ENCODE measurements at places on chromosomes 4 and X.

DNA sequence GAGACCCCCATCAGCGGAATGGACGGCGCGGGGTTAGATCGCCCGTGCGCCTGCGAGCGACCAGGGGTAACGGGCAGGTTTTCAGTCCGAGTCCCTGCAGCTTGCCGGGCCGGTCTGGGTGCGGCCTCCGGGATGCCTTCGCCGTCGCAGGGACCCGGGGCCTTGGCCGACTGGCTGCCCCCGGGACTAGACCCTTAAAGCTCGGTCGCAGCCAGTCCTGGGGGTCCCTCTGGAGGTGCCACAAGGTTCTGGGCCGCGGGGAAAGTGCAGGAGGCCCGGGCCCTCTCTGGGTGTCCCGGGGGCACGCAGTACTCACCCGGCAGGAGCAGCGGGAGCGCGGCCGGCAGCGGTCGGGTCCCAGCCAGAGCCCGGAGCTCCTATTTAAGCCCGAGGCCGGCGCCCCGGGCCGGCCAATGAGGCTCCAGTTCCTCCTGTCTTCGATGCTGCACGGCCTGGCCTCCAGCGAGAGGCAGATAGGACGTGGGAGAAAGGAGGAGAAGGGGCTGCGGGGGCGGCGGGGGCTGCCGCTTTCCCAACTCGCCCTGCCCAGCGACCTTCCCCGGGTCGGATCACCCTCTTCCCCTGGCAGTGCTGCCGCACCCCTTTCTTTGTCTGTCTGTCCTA is at the start of gene SPON2:
Gene SPON2 (minus strand): TSS at position 356 of the 624 bp plus-strand sequence.
- peak; percentile 83 for DNase-seq

DNA sequence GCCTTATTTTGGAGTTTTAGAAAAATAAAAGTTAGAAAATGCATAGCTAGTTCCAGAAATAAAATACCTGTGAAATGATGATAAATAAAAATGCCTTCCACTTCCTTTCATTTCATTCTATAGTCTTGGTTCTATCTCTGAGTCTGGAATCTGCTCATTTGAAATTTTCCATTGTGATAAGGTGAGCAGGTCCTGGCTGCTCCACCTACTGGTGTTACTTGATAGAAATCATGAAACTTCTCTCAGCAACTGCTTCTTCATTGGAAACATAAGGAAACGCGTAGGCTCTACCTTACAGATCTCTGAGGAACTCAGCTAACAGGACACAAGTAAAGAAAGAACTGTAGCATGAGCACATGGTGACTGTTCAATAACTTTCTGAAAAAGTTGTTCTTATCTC is 141.8 kb downstream of the DCHS2 start:
- DNase-seq = no peak

DNA sequence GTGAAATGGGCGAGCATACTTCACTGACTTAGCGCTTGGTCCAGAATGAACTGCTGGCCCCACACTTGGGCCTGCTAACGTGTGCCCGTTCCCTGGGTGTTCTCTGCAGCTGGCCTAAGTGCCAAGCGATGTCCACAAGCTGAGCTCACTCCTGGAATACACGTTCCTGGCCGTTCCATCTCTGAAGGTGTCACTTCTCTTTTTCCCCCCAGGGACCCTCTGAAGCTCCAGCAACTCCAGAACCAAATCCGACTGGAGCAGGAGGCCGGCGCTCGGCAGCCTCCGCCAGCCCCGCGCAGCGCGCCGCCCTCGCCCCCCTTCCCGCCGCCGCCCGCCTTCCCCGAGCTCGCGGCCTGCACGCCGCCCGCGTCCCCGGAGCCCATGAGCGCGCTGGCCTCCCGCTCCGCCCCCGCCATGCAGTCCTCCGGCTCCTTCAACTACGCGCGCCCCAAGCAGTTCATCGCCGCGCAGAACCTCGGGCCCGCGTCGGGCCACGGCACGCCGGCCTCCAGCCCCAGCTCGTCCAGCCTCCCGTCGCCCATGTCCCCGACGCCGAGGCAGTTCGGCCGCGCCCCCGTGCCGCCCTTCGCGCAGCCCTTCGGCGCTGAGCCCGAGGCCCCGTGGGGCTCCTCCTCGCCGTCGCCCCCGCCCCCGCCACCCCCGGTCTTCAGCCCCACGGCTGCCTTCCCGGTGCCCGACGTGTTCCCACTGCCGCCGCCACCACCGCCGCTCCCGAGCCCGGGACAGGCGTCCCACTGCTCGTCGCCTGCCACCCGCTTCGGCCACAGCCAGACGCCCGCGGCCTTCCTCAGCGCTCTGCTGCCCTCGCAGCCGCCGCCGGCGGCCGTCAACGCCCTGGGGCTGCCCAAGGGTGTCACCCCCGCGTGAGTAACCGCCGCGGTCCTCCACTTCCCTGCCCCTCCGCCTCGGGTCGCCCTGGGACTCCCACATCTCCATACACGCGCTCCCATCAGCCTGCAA is 132.3 kb downstream of the CBR4 start:
- peak; percentile 23 for DNase-seq

GRCh38 chr4:2248821-2249261 is 6.9 kb upstream of the HAUS3 start:
- no peak for DNase-seq

DNA sequence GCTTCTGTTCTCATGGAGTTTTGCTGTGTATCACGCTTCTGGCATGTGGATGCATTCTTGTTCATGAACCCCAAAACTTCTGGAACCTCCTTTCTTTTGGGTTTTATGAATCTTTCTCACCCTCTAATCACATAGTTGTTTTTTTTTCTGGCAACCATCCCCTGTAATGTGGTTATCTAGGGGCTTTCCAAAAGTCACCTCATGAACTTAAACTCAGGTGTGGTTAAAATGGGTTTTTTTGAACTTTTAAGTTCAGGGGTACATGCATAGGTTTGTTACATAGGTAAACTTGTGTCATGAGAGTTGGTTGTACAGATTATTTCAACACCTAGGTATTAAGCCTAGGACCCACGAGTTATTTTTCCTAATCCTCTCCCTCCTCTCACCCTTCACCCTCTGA is 1099.4 kb upstream of the SLIT2 start:
- no peak for DNase-seq

DNA sequence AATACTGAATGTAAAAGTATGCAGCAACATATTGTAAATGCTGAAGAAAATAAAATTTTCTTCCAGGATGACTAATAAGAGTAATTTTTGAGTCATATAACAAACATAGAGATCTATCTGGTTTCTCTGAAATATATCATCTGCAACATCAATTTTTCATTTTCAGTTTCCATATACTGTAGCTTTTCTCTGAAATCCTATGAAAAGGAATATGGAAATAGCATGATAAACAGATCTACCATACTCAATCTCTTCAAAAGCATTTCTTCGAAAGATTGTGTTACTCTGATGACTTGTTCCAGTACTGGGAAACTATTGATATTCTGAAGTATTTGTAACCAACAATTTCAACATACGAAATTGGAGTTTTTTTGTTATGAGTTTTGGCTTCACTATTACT is 1156.7 kb downstream of the FAM133A start:
- DNase-seq = no peak

- DNase-seq = no peak
These were observed 51.8 kb downstream of the ZNF827 start for GRCh38 chr4:145886871-145887240.

- DNase-seq = peak; percentile 71
These were observed at the start of gene EREG for GRCh38 chr4:74364652-74365491. Gene EREG (plus strand): TSS chr4:74365145. CDS start chr4:74365309, 164 bp downstream.

DNA sequence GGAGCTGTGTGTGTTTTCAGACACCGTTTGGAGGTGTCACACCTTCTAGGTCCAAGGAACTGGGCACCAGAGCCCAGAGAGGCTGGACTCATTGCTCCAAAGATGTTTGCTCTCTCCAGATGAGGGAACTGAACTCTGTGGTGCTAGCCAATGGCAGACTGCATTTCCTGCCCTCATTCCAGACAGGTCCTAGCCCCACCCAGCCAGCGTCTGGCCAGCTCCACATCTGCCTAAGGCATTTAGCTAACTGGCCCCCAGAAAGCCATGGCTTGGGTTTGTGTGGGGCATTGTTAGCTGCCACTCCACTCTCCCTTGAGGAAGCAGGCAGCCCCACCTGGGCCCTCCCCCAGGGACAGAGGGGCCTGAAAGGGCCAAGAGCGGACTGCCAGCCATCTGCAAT is 11.4 kb downstream of the FGD1 start:
- DNase-seq = no peak

DNA sequence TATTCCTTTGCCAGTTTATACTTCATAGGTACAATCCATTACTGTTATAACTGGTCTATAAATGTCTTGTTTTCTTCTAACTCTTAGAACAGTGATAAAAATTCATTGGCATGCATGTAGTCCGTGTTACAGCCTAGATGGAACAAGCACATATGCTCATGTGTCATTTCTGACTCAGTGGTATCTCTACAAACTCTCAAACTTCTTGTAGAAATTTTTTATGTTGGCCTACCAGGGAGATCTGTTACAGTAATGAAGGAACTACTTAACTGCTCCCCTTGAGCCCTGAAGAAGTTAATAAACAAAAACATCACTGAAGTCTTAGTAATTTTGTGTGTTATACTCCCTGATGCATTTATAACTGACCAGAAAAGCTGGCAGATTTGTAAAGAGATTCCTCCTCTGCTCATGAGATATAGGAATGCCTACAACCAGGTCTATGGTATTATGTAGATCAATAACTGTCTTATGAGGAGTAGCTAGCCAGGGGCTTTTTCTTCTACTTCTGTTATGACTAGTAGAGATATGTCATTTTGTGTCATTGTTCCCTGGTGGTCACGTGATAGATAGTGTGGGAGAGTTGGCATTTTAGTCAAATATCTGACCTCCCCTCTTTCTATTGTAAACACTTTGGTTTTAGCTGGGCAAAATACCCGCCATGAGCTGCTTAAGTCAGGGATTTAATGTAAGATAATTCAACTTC is 53.7 kb upstream of the FAAH2 start:
- DNase-seq = no peak

DNA sequence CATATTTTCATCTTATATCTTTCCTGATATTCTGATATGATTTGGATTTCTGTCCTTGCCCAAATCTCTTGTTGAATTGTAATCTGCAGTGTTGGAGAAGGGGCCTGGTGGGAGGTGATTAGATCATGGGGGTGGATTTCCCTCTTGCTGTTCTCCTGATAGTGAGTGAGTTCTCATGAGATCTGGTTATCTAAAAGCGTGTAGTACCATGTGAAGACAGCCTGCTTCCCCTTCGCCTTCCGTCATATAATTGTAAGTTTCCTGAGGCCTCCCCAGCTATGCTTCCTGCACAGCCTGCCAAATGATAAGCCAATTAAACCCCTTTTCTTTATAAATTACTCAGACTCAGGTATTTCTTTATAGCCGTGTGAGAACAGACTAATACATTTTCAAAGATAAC is 77.2 kb downstream of the ANKRD50 start:
- no peak for DNase-seq

- no peak for DNase-seq
These were observed 52.5 kb downstream of the GBA3 start for GRCh38 chr4:22745234-22745633.

DNA sequence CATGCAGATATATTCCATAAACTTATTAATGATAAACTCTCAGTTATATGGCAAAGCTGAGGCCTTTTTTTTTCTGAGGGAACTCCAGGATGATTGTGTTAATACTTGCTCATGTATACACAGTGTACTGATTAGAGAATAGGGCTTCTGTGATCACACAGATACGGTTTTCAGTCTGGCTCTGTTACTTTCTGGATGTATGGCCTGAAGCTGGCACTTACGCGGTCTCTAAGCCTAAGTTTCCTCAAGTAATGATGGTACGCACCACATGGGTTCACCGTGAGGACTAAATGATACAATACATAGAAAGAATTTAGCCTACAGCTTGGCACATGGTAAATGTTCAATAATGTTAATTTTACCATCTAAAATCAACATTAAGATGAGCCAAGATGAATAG is 73.8 kb downstream of the SEC24D start:
- no peak for DNase-seq

DNA sequence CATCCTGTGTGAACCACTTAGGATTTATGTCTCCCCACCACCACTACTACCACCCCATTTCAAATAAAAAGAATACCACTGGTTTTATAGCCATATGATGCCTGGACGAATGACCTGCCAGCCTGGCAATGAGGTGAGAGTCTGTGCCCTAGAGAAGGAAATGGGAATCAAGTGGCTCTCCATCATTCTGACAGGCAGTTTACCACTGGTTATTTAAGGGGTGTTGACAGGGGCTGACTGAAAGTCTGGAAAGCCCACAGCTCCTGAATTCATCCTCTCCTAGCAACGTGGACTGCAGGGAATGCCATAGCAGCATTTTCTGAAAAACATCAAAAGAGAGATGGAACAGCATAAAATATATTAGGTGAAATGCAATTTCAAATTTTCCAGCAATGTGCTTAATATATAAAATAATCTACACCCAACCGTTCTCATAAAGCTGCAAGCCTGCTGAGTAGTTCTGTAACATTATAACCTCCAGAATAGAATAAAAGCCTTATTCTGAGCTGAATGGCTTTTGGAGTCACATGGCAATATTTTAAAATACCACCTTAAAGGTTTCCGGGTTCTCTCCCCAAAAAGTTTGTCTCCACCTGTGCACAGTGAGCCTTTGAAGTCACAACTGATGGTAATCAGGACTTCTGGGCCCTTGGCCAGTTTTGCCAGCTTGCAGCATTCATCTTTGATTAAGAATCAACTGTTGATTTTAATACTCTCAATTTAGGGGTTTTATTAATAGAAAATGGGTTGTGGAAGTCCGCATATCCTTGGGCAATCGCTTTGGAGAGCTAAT is 121.5 kb downstream of the DCTD start:
- no peak for DNase-seq

- DNase-seq = no peak
These were observed 77.0 kb upstream of the ENPP6 start for GRCh38 chr4:184294606-184295133.

DNA sequence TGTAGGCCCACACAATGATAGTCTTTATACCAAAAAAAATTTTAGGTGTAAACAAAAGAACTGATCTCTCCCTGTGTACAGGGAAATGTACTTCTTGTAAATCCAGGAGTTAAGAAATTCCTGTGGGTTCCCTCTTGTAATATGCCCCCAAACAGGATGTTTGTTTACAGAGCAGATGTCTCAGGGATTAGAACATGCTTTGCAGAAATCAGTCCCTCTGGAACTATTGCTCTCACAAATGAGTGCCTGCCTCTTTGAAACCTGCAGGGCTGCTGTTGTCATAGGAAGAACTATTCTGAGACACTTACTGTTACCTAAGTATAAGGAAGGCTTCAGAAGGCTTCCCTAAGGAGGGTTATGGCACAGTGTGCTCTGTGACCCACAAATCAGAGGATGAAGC is 35.6 kb downstream of the PAK3 start:
- no peak for DNase-seq

- DNase-seq = peak; percentile 41
These were observed 20.5 kb upstream of the ZNF81 start for GRCh38 chrX:47815901-47816845.

GRCh38 chrX:44708470-44708869 is 135.4 kb upstream of the DUSP21 start:
- no peak for DNase-seq

DNA sequence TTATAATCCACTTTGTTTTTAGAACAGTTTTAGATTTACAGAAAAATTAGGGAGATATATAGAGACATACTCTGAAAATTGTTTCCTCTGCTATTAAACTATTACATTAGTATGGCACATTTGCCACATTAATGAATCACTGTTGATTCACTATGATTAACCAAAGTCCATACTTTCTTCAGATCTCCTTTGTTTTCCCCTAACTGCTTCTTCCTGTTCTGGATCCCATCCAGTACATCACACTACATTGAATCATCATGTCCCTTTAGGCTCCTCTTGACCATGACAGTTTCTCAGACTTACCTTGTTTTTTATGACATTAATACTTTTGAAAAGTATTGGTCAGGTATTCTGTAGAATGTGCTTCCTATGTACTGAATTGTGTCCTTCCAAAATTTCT is 109.2 kb upstream of the EDNRA start:
- DNase-seq = peak; percentile 80

- DNase-seq = peak; percentile 24
These were observed 695 bp upstream of the PIGA start for GRCh38 chrX:15336023-15336413.

- DNase-seq = no peak
These were observed 857.4 kb downstream of the FAT4 start for GRCh38 chr4:126172126-126172525.

Measured in foreskin fibroblast (primary cell).